ENCODE measurements at places on chromosomes 5 and 9.

- DNase-seq: no peak
Measured at GRCh38 chr9:137454145-137454596, 5.0 kb downstream of the NSMF start.

- no peak for DNase-seq
Measured at GRCh38 chr5:157603333-157604190, 28.0 kb upstream of the ADAM19 start.

DNA sequence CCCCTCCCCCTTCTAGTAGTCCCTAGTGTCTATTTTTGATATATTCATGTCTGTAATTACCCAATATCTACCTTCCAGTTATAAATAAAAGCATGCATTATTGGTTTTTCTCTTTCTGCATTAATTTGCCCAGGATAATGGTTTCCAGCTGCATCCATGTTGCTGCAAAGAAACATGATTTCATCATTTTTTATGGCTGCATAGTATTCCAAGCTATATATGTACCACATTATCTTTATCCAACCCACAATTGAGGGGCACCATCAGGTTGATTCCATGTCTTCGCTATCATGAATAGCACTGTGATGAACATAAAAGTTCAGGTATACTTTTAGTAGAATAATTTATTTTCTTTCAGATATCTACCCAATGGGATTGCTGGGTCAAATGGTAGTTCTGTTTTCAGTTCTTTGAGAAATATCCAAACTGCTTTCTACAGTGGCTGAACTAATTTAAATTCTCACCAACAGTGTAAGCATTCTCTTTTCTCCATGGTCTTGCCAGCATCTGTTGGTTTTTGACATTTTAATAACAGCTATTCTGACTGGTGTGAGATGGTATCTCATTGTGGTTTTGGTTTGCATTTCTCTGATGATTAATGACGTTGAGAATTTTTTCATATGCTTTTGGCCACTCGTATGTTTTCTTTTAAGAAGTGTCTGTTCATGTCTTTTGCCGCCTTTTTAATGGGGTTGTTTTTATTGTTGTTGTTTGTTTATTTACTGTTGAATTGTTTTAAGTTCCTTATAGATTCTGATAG, 746.1 kb upstream of the MEF2C start:
- DNase-seq: no peak

GRCh38 chr5:175920231-175920811, 47.8 kb downstream of the THOC3 start:
- DNase-seq: no peak

- DNase-seq: no peak
Measured at GRCh38 chr5:108749128-108749861, 1.6 kb downstream of the FER start.

DNA sequence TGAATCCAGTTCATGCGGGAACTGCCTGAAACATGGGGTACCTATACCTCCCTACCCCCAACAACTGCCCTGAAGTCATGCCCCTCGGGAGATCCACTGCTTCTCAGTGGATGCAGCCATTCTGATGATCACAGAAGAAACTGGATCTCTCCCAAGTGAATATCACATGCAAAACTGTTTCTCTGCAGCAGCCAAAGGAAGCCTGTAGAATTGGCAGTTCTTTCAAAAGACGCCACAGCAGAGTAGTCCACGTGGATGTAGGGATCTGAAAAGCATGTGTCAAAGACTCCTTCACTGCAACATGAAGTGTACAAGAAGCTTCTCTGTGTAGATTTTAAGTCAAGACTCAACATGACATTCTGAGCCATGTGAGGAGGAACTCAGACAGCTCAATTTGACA, 286.7 kb downstream of the NR3C1 start:
- no peak for DNase-seq

DNA sequence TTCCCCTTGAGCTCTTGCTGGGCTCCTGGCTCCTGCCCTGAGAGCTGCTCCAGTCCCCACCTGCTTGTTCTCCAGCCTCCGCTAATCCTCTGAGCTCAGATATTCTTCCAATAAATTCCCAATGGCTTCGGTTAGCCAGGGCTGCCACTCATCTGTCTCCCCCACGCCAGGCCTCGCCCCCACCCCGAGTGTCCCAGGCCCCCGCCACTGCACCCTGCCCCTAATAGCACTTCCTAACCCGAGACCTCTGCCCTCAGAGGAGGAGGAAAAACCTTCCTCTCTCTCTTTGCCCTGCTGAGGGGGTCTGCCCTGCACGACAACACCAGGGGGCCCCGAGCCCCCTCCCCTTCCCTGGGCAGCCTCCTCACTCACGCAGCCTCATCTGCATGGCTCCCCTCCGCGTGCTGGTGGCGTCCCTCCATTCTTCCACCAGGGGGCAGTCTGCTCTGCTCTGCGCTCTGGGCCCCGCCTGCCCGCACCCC, 5.4 kb upstream of the LCN15 start:
- DNase-seq: no peak

GRCh38 chr5:143114481-143114880, 289.0 kb downstream of the NR3C1 start:
- no peak for DNase-seq

- DNase-seq: no peak
Measured at GRCh38 chr5:96702503-96703383, 40.6 kb downstream of the CAST start.

GRCh38 chr5:112248623-112249022, 170.5 kb downstream of the EPB41L4A start:
- no peak for DNase-seq

DNA sequence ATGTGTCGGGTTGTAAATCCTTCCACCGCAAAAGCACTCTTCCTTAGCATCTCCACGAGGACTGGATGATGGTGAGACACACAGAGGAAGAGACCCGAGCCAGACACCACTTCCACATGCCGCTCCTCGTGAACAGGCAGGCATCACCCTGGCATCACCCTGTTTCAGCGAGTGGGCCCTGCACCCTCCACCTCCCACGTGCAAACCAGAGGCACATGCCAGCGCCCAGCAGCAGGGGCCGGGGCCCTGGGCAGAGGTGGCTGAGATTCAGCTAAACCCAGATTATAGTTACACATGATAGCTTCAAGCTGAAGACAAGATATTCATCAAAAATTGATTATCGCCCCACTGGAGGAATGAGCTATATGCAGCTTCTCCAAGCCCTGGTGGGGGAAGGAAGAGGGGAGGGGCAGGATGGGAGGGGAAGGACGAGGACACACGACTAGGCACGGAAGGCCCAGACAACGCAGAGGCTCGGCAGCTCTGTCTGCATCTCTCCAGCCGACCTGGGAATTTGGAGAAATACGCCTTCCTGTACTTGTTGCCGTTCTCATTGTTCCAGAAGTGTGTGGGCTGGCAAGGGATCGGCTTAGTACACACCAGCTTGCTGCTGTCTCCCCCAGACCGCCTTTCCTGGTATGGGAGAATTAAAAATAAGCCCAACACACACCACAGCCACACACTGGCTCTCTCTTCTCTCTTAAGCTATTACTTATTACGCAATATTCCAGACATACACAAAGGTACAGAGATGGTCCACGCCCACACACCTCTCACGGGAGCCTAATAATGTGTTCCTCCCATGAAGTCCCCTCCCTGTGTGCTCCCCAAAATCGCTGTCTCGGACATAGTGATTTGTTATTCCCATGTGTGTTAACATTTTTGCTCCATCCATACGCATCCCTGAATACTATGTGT, 50.4 kb upstream of the ZNF354A start:
- no peak for DNase-seq

GRCh38 chr5:40675396-40676133, 4.2 kb upstream of the PTGER4 start:
- no peak for DNase-seq

DNA sequence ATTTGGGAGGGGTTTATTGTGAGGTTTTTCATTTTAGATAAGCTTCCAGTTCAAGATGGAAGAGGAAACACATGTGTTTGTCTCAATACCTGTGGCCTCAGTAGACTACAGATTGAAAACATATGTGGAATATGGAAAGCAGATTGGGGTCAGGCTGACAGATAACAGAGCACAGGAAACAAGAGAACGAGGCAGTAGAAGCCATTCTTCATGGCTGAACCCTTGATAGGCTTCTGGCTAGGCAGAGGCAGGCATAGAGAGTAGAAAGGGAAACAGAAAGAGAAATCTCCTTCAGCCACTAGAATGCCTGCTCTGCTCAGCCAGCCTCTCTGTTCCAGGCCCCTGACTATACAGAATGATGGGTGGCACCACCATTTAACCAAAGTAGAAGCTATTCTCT, 152.5 kb downstream of the MUSK start:
- no peak for DNase-seq

DNA sequence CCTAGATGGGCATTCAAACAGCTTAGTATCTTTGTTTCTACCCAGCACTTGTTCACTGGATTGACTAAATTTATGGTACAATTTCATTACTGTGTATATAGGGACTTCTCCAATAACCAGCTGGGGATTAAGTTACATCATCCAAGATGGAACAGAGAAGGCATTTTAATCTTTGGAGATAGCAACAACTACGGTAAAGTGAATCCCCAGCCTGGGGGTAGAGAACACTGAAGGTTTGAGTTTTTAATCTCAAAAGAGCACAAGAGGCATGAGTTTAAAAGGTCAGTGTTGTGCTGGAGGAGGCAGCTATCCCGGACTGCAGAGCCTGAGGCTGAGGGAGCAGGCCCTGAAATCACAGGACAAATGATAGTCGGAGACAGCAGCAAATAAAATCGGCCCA, 28.6 kb downstream of the DDX31 start:
- no peak for DNase-seq

GRCh38 chr9:10080012-10080411, 532.8 kb downstream of the PTPRD start:
- no peak for DNase-seq

DNA sequence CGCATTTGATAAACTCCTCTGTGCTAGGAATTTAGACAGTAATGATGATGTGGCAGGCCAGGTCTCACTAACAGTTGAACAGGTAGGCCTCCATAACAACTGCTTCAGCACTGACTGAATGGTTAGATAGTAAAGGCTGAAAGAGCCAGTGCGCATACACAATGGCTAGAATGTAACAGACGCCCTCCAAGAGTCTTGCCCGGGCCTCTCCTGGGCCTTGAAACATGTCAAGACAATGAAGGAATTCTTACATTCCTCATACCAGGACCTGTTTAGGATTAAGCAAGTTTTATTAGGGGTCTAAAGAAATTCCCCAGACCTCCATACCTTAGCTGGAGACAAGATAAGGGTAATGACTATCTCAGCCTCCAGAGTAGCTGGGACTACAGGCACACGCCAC, 6.7 kb upstream of the BICD2 start:
- DNase-seq: no peak

GRCh38 chr5:39040875-39041274, 33.3 kb downstream of the RICTOR start:
- DNase-seq: no peak

DNA sequence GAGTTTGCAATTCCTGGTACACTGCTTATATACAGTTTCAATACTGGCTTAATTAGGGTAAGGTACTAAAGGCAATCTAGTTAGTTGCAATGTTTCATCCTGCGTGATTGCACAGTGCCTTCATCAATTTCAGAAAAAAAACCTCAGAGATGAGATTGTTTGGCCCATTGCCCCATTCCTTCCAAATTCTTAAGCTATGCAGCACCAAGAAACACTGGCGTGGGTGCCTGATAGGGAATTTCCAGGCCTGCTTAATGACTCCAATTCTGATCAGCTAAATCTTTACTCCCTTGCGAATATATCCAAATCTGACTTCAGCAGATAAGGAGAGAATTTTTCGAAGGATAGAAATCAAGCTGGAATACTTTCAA, 35.9 kb upstream of the GAS1 start:
- DNase-seq: no peak

DNA sequence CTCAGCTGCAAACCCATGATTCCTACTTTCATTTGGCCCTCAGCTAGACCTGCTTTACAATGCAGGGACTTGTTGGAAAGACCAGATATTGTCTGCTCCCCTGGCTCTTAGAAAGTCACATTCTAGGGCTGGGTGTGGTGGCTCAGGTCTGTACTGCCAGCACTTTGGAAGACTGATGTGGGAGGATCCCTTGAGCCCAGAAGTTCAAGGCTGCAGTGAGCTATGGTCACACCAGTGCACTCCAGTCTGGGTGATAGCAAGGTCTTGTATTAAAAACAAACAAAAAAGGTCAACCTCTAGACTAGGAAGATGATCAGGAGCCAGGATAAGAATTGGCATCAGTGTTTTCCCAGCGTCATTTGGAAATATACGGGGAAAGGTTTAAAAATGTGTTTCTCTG, 145.8 kb downstream of the PALM2AKAP2 start:
- DNase-seq: no peak

DNA sequence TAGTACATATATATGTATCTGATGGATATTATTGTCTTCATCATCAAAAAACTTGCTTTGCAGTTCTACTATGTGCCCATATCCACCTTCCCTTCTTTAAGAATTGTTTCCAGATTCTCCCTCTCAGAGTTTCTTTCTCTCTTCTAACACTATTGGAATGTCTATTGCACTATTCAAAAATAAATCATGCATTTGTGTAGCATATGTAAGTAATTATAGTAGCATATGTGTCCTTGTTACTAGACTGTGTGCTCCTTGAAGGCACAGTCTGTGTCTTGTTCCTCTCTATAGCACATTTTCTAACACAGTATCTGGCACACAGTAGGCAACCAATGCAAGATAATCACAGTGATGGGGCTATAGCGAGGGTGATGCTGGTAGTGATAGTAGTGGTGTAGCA, 43.4 kb upstream of the TRIM32 start:
- no peak for DNase-seq

GRCh38 chr5:177569894-177570293, 15.5 kb upstream of the FAM193B start:
- no peak for DNase-seq

DNA sequence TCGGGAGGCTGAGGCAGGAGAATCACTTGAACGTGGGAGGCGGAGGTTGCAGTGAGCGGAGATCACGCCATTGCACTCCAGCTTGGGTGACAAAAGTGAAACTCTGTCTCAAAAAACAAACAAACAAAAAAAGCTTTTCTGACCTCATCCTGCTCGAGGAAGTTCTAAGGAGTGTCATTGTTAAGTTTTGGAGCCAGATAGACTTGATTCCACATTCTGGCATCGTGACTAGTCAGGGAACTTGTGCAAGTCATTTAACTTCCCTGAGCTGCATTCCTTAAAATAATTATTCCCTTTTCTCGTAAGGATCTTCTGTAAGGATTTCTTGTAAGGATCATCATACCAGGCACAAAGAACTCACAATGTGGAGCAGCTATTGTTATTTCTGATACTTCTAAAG, 26.2 kb downstream of the SNX24 start:
- no peak for DNase-seq
